Kasumi-1 (cell line): ENCODE measurements at places on chromosomes 7 and 10.
A peak's percentile ranks its signal among the peaks of the same experiment; 100 is the strongest.

GRCh38 chr10:73494877-73495225, 973 bp downstream of the PPP3CB start:
- no peak for DNase-seq

- no peak for DNase-seq
Observed at GRCh38 chr10:119222966-119223386, 15.6 kb downstream of the GRK5 start.

DNA sequence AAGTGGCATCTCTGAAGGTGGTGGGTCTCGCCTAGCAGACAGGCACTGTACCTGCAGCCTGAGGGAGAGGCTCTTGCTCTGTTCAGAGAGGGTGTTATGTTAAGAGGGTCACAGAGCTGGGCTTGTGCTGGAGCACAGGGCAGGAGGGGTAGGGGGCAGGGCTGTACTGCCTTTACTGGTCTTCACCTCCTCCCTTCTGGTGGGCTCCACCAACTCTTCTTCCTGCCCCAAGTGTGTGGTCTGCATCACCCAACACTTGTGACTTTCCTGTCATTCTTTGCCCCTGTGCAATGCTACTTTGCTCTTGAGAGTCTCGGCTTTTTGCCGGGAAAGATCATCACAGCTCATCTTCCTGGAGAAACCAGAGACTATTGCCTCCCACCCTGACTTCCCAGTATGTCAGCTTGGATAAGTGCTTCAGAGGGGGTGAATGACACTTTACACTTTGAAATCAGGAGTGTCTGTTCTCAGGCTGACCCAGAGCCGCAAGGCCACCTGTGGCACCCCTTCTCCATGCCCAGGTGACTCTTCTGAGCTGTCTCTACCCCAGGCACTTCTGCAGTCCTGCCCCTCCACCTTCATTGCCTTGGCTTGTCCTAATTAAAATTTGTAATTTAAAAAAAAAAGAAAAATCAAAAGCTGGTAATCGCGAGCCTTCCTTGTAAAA, 38.4 kb upstream of the IKZF1 start:
- no peak for DNase-seq

DNA sequence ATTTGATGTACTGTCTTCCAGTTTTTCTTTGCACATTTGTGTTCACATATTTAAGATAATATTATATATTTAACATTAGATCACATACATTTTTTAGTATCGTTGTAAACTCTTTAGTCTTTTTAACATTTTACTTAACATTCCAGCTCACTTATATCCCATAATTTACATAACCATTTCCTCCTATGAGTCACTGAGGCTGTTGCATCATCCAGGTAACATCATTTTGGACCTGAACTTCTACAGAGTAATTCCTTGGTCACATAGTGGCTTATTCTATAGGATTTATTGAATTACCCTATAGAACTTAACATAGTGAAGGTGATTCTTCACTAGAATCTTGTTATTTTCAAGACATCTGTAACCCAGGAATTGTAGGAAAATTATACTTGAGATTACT, 194.4 kb downstream of the POU6F2 start:
- no peak for DNase-seq

- no peak for DNase-seq
Observed at GRCh38 chr7:48637382-48637781, 287.0 kb upstream of the CDC14C start.

GRCh38 chr10:131848296-131848695, 52.5 kb upstream of the PPP2R2D start:
- DNase-seq: no peak

DNA sequence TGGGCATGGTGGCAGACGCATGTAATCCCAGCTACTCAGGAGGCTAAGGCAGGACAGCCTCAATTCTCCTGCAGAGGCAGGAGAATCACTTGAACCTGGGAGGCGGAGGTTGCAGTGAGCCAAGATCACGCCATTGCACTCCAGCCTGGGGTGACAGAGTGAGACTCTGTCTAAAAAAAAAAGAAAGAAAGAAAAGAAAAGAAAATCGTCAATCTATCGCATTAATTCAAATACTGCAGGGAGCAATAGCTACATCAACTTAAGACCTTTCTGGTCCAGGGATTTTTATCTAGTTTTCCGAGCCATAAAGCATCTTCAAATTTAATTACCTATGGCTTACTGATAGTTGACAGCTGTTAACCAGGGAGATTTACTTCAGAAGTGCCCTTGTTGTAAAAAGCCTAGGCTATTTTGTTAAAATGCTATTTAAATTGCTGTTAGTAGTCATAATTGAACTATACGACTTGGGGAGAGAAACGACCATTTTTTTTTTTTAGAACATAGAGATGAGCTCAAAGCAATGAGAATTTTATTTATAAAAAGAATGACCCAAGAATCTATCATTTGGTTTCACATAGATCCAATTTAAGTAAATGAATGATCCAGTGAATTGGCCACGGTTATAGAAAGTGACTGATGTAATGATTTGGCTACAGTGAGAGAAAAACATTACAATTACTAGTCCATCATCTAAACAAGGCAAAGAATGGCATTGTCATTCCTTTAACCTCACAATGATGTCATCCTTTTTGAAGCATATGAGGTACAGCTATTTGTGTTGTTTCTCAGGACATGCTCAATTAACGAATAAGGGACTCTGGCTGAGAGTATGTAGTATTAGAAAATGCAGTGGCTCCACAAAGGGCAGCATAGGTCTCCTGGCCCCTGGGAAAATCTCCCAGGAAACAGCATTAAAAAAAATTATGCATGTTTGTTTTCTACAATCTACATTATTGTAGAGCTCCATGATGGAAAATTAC, 85.3 kb downstream of the SEMA3C start:
- no peak for DNase-seq

- DNase-seq: no peak
Observed at GRCh38 chr10:14369906-14370305, 39.2 kb upstream of the FRMD4A start.

DNA sequence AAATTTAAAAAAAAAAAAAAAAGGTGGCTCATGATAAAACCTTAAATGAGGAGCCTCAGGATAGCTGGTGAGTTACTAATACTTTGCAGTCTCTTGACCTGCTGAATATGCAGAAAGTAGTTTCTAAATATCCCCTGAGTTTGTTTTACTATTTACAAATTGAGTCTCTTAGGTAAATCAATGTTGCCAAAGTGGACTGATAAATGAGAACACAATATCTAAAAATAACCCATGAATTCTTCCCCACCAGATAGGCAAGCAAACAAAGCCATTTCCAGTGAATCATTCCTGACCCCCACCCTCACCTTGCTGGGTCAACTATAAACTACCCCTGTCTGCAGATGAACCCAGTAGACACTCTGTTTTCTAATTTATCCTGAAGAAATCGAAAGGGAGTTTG, 78.9 kb downstream of the GFRA1 start:
- no peak for DNase-seq

- no peak for DNase-seq
Observed at GRCh38 chr10:57362811-57363210, 904.9 kb downstream of the IPMK start.

DNA sequence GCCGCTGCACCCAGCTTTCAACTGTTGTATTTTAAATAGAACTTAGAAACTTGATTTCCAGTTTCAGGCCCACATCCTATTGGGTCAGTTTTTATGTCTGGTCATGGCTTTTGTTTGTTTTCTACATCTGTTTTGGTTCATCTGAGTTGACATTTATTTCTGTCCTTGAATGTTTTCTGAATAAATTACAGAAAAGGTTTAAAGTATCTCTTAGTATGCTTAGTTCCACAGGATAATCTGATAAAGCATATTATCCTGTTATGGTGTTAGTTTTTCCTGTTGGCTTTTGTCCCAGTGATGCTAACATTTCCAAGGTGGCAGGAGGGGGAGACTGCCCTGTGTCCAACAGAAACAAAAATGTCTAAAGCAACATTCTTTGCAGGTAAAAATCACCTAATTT, 733.2 kb downstream of the INHBA start:
- DNase-seq: no peak

DNA sequence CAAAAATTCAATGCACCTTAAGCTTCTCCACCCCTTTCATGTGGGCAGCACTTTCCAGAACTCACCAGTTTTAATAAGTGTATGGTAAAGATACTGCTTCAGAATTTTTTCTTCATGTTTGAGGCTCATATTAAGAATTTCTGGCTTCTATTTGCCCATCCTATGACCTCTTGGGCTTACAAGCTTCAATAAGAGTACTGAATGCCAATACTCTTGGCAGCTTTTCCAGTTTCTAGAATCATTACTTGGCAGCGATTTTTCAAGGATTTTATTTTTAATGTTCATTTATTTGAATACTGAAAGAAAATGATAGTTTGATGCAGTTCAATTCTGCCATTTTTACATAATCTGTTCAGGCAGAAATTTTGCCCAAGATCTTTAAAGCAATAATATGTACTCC, 242.1 kb upstream of the KCND2 start:
- no peak for DNase-seq

DNA sequence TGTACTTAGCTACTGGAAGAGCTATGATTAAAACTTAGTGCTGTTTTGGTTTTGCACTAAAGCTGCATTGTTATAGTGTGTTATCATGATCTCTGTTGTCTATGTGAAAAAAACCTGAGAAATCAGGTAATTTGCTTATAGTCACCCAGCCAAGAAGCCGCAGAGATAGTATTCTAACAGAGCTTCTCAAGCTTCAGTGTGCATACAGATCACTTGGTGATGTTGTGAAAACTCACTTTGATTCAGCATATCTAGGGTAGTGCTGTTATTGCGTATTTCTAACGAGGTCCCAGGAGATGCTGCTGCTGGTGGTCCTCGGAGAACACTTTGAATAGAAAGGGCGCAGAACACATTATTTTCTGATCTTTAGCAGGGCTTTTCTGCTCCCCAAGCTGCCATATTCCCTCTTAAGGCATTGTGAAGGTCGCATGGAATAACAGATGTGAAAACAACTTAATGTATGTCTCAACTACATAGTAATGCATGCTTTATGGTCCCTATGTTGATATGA, 68.4 kb upstream of the PDCD4 start:
- DNase-seq: no peak

DNA sequence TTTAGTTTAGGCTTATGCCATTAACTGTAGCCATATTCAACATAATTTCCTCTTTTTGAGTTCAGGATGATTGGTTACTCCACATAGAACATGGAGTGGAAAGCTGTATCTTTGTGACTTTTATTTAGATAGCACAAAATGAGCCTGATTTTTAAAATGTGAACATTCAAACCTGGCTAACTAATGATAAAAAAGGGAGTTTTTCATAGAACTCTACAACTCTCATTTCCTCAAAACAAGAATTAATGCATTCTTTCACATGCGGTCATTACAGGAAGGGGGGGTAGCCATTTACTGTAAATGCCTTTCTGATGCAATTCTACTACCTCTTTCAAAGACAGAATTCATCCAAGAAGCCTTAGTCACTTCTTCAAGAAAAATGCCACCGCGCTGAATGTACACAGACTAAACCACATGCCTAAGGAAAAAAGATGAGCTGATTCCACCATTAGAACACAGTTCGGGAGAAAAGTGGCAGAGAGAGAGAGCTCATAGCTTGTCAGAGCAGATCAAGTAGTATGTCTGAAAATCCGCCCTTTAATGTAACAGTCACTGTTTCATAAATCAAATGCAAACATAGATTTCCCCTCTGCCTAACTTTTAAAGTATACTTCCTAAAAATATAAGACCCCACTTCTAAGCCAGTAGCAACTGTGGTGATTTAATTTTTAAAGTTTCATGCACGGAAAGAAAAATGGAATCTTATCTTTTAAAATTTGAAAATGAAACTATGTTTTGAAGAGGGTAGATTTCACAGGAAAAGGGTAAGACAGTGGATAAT, 226.4 kb upstream of the KLF14 start:
- DNase-seq: peak; percentile 83

DNA sequence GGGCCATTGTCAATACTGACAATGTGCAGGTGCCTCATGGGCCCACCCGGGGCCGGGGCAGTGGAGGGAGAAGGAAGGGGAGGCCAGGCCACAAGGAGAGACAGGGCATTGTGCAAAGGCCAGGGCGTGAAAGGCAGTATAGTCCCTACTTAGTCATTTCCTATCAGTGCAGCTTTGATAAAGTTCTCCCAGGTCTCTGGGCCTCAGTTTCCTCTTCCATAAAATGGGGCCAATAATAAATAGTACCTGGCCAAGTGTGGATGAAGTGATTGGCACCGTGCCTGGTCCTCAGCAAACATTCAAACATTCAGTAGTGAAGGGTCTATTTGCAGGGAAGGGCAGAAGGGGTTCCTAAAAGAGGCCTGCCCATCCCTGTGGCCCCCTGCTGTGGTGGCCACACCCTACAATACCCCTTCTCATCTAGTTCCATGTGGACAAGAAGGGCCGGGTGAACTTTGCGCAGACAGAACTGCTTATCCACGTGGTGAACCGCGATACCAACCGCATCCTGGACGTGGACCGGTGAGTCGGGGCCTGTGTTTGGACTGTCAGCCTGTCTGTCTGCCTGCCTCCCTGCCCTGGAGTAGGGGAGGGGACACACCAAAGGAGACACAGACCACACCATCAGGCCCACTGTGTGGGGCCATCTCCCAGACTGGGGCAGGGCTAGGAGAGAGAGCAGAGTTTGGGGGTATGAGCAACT, 36.9 kb upstream of the VSIR start:
- no peak for DNase-seq

- peak; percentile 38 for DNase-seq
Observed at GRCh38 chr7:27046854-27047549, 48.8 kb downstream of the HOXA1 start.

GRCh38 chr7:26620352-26620751, 244.0 kb downstream of the SKAP2 start:
- no peak for DNase-seq

DNA sequence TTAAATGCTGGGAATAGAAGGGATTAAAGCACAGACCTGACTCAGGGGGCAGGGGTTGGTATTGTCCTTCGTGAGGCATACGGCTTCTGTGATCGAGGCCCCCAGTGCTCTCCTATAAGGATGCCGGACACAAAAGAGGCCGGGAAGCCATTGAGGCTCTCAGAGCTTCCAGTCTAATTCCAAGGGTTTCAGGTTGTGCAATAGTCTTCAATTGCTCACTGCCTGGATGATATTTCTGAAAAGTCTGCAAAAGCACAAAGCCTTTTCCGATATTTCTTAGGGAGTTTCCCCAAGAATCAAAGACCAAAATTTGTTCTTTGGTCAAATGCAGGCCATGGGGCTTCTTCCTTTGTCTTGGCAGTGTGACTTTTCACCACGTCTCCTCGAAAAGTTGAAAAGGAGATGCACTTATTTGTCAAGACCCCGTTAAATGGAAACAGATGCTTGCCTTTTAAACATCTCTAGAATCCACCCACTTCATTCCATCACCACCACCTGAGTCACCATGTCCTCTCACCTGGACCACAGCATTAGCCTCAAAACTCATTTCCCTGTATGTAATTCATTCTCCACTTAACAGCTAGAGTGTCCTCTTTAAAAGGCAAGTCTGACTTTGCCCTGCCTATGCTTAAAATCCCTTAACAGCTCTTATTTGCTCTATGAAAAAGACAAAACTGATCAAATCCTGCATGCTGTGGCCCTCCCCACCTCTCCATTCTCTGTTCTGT, 134.8 kb upstream of the NAMPT start:
- no peak for DNase-seq

GRCh38 chr10:7345717-7346116, 65.1 kb downstream of the SFMBT2 start:
- DNase-seq: no peak

GRCh38 chr10:97879241-97879640, 29.6 kb downstream of the GOLGA7B start:
- DNase-seq: no peak

- DNase-seq: no peak
Observed at GRCh38 chr10:98285416-98285815, 17.4 kb upstream of the LOXL4 start.

- DNase-seq: no peak
Observed at GRCh38 chr7:147207988-147208387, 1091.4 kb downstream of the CNTNAP2 start.
